ENCODE measurements at places on chromosomes 7 and 10. TPM values are rescaled to one million over a fixed set of nuclear protein-coding genes. Genes with fewer than 3 reads are reported as not detected.

DNA sequence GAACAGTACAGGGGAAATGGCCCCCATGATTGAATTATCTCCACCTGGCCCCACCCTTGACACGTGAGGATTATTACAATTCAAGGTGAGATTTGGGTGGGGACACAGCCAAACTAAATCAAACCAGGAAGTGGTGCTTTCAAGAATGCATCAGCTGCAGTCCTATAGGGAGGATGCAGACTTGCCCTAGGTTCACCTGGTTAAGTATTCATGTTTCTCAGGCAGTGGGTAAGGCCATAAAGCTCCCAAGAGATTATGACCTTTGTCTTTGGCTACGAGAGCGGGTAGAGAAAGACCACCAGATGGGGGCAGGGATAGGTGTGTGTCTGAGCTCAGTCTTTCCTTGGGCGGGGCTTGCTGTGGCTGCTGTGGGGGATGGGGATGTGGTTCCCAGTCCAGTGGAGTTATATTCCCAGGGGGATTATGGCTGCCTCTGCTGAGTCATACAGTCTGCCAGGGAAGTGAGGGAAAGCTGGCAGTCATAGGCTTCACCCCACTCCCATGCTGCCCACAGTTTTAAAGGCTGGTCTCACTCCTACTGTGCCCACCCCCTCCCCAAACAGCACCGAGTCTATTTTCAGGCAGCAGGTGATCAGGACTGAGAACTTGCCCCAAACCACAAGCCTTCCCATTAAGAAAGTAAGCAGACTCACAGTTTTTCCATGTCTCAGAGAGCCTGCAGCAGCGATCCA, 8.4 kb upstream of the R3HCC1L start:
- no peak overlapping the region for H3K27ac ChIP-seq
- no peaks in the 10 kb centered on the region for H3K27me3 ChIP-seq
- H3K36me3 ChIP-seq, result no peaks in the 10 kb centered on the region
- no peak for DNase-seq

GRCh38 chr7:143407287-143408251, 1.1 kb downstream of the EPHA1 start:
- H3K27ac ChIP-seq, result peak overlapping the region; percentile 58
- DNase-seq, result no peak
- peak overlapping the region; percentile 93 for H3K4me3 ChIP-seq
- H3K27me3 ChIP-seq, result no peaks in the 10 kb centered on the region
- no peaks in the 10 kb centered on the region for H3K36me3 ChIP-seq

GRCh38 chr10:102984086-102984485, 66.0 kb downstream of the CNNM2 start:
- no peak for DNase-seq
- H3K27ac ChIP-seq, result no peak overlapping the region
- no peaks in the 10 kb centered on the region for H3K27me3 ChIP-seq
- H3K4me3 ChIP-seq, result no peak overlapping the region
- H3K36me3 ChIP-seq, result no peaks in the 10 kb centered on the region
- H3K4me1 ChIP-seq, result peaks cover 6% of the 10 kb centered on the region

DNA sequence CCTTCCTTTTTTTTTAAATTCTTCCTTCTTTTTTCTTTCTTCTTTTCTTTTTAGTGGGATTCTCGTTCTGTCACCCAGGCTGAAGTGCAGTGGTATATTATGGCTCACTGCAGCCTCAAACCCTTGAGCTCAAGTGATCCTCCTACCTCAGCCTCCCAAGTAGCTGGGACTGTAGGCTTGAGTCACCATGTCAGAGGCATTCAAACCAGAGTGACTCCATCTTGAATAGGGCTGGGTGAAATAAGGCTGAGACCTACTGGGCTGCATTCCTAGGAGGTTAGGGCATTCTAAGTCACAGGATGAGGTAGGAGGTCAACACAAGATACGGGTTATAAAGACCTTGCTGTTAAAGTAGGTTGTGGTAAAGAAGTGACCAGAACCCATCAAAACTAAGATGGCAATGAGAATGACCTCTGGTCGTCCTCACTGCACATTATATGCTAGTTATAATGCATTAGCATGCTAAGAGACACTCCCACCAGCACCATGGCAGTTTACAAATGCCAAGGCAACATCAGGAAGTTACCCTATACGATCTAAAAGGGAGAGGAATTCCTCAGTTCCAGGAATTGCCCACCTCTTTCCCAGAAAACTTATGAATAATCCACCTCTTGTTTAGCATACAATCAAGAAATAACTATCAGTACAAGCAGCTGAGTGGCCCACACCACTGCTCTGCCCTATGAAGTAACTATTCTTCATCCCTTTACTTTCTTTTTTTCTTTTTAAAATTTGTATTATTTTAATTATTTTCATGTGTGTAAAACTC, 99.0 kb upstream of the ITGB1 start:
- no peaks in the 10 kb centered on the region for H3K36me3 ChIP-seq
- no peaks in the 10 kb centered on the region for H3K27me3 ChIP-seq
- no peaks in the 10 kb centered on the region for H3K4me1 ChIP-seq
- DNase-seq, result no peak

- H3K36me3 ChIP-seq, result no peaks in the 10 kb centered on the region
- H3K4me3 ChIP-seq, result no peak overlapping the region
- peaks cover 9% of the 10 kb centered on the region for H3K4me1 ChIP-seq
- DNase-seq, result peak; percentile 72
- H3K27me3 ChIP-seq, result no peaks in the 10 kb centered on the region
These were observed 85.3 kb upstream of the CCDC6 start for GRCh38 chr10:59991661-59992060.

DNA sequence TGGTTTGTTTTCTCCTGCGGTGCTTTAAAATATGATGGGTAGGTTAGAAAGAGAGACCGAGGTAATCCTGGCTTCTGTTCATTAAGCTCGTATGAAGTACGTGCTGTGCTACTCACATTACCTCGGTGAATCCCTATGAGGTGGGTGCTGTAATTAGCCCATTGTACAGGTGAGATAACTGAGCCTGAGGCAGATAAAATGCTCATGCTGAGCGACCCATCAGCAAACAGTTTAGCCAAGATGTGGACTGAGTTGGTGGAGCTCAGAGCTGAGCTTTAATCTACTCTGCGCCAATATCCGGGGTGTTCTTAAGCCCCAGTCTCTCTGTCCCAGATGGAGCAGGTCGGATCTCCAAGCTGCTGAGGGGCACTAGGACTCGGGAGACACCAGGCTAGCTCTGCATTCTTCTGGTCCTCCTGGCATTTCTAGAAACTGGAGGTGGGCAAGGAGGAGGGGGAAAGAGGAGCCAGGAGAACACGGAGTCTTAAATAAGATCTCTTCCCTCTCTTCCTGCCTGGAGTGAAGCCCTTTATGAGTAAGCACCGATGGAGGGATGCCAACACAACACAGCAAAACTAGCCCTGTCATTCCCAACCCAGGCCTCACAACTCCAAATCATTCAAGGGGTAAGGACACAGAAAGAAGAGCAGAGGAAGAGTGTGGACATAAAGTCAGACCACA, 458.5 kb downstream of the KCNMA1 start:
- H3K4me1 ChIP-seq, result peaks cover 5% of the 10 kb centered on the region
- H3K27ac ChIP-seq, result no peak overlapping the region
- no peak overlapping the region for H3K4me3 ChIP-seq
- H3K36me3 ChIP-seq, result no peaks in the 10 kb centered on the region
- DNase-seq, result peak; percentile 42

DNA sequence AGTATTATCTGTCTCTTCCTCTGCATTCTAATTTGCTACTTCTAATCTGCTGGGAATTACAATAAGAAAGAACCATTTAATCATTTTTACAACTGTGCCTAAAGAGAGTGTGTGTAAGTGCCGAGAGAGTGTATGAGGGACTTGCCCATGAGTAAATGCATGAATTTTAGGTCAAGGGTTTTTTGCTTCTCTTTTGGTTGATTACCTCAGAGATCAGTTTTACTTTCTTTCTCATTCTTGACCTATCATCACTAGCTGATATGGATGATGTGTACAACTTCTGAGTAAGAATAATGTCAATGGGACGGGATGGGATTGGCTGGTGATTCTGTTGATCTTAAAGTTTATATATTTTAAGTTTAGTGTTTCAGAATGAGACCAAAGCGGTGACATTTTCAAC, 47.8 kb downstream of the IKZF1 start:
- no peaks in the 10 kb centered on the region for H3K4me1 ChIP-seq
- no peak overlapping the region for H3K27ac ChIP-seq
- H3K4me3 ChIP-seq, result no peak overlapping the region
- no peaks in the 10 kb centered on the region for H3K27me3 ChIP-seq
- H3K36me3 ChIP-seq, result no peaks in the 10 kb centered on the region

- DNase-seq, result no peak
- no peak overlapping the region for H3K4me3 ChIP-seq
- H3K27ac ChIP-seq, result no peak overlapping the region
These were observed 84.6 kb upstream of the PDLIM1 start for GRCh38 chr10:95375418-95375817.

DNA sequence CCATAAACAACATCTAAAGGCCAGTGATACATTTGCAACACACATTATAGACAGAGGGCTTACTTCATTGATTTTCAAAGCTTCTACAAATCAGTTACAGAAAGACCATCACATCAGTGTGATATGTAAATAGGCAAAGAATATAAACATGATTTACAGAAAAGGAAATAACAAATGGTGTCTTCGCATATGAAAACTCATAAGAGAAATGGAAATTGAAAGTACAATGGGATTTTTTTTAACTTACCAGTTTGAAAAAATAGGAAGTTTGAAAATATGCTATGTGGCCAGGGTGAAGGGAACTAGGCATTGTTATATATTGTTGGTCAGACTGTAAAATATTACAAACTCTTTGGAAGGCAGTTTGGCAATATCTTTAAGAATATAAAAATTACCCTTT, 27.3 kb downstream of the SEC23IP start:
- no peaks in the 10 kb centered on the region for H3K4me1 ChIP-seq
- no peak overlapping the region for H3K4me3 ChIP-seq
- H3K27ac ChIP-seq, result no peak overlapping the region
- no peak for DNase-seq
- H3K36me3 ChIP-seq, result peaks cover 28% of the 10 kb centered on the region

- H3K27me3 ChIP-seq, result no peaks in the 10 kb centered on the region
- no peak overlapping the region for H3K27ac ChIP-seq
- no peak for DNase-seq
- H3K4me3 ChIP-seq, result no peak overlapping the region
- H3K36me3 ChIP-seq, result no peaks in the 10 kb centered on the region
- peaks cover 18% of the 10 kb centered on the region for H3K4me1 ChIP-seq
These were observed 387.0 kb upstream of the NRP1 start for GRCh38 chr10:33721509-33721908.

DNA sequence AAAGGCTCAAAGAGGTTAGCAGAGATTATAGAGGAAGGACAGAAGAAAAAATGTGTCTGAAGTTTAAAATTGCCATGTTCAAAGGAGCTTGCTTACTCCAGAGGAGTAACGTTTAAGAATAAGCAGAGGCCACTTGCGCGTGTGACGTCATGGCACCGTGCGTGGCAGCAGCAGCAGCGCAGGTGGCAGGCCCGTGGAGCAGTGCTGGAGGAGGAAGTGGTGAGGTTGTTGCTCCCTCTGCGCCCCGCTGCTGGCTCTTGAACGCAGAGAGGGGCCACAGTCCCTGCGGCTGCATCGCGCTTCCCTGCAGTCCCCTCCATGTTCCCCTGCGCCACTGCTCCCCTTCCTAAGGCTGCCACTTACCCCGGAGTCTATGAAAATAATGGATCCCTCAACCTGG, 37.5 kb downstream of the GDI2 start:
- H3K27ac ChIP-seq, result no peak overlapping the region
- DNase-seq, result no peak
- no peak overlapping the region for H3K4me3 ChIP-seq
- H3K4me1 ChIP-seq, result peaks cover 28% of the 10 kb centered on the region
- no peaks in the 10 kb centered on the region for H3K27me3 ChIP-seq
- peaks cover 4% of the 10 kb centered on the region for H3K36me3 ChIP-seq

GRCh38 chr7:44224080-44224973, 23.5 kb downstream of the YKT6 start:
- H3K36me3 ChIP-seq, result no peaks in the 10 kb centered on the region
- H3K4me3 ChIP-seq, result no peak overlapping the region
- H3K4me1 ChIP-seq, result peaks cover 24% of the 10 kb centered on the region
- no peaks in the 10 kb centered on the region for H3K27me3 ChIP-seq
- DNase-seq, result peak; percentile 94

- peak; percentile 38 for DNase-seq
These were observed 70.2 kb downstream of the HTR7 start for GRCh38 chr10:90787393-90788198.

DNA sequence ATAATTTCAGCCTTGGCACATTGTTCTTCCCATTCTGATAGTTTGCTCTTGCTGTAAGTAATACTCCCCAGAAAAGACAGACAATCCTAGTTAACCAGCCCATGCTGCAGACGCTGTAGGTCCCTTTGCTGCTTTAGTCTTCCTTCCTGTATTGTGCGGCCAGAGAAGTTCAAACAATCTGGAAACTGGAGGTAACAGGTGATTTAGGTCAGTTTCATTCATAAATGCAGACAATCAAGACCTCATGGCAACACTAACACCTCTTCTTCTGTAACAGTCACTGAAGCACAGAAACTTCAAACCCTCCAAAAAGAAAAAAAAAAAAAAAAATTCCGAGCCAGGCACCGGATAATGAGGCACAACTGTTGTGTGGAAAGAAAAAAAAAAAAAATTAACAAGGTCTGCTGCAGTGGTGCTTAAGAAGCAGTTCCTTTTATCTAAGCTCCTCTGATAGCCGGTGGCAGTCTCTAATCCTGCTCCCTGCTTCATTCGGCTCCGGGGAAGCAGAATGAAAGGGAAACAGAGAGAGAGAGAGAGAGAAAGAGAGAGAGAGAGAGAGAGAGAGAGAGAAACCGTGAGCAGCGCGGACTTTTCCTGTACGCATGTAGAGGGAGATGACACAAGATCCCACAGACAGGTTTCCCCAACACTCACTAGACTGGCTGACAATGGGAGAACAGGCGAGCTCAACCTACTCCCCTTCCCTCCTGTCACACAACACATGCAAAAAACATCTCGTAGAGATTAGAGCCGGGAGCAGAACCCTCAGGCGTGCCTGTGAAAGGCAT, at the start of gene SEMA3A:
SEMA3A (minus strand) TSS at position 306 of the 788 bp plus-strand sequence; CDS start at position 103, 203 bp downstream.
- peak; percentile 15 for DNase-seq
- no peaks in the 10 kb centered on the region for H3K36me3 ChIP-seq
- peaks cover 6% of the 10 kb centered on the region for H3K4me1 ChIP-seq
- no peak within 1 kb of the TSS for H3K4me3 ChIP-seq
- no peak within 1 kb of the TSS for H3K27ac ChIP-seq

GRCh38 chr7:120407010-120407409, 134.0 kb downstream of the KCND2 start:
- H3K4me1 ChIP-seq, result peaks cover 7% of the 10 kb centered on the region
- no peaks in the 10 kb centered on the region for H3K27me3 ChIP-seq
- H3K4me3 ChIP-seq, result no peak overlapping the region
- no peak for DNase-seq

GRCh38 chr10:110118891-110119621, 88.3 kb upstream of the MXI1 start:
- no peaks in the 10 kb centered on the region for H3K27me3 ChIP-seq
- H3K36me3 ChIP-seq, result peaks cover 10% of the 10 kb centered on the region
- DNase-seq, result no peak
- no peaks in the 10 kb centered on the region for H3K4me1 ChIP-seq

- no peak overlapping the region for H3K4me3 ChIP-seq
- DNase-seq, result no peak
- H3K27ac ChIP-seq, result no peak overlapping the region
- no peaks in the 10 kb centered on the region for H3K27me3 ChIP-seq
- H3K36me3 ChIP-seq, result no peaks in the 10 kb centered on the region
These were observed 90.7 kb downstream of the SRPK2 start for GRCh38 chr7:105297985-105298384.

- no peaks in the 10 kb centered on the region for H3K27me3 ChIP-seq
- no peak for DNase-seq
- no peak overlapping the region for H3K27ac ChIP-seq
These were observed 16.6 kb downstream of the COL26A1 start for GRCh38 chr7:101379302-101379701.

The RSPH10B gene
- total RNA-seq, result not detected

The TLX1 gene
- total RNA-seq, result 0.52 TPM

The ANLN gene
- total RNA-seq, result 0.78 TPM

The SPDYE2B gene
- total RNA-seq, result not detected

The PRLHR gene
- not detected for total RNA-seq

The GPER1 gene
- total RNA-seq, result 1.0 TPM

The RET gene
- total RNA-seq, result 0.78 TPM

The FXYD4 gene
- not detected for total RNA-seq

The ATG9B gene
- total RNA-seq, result not detected
